Muscle of back (tissue), 13 donors: ENCODE measurements at places on chromosomes 1 and 21.

- DNase-seq: no peak
Measured at GRCh38 chr1:212582291-212582690, 26.3 kb upstream of the ATF3 start.

DNA sequence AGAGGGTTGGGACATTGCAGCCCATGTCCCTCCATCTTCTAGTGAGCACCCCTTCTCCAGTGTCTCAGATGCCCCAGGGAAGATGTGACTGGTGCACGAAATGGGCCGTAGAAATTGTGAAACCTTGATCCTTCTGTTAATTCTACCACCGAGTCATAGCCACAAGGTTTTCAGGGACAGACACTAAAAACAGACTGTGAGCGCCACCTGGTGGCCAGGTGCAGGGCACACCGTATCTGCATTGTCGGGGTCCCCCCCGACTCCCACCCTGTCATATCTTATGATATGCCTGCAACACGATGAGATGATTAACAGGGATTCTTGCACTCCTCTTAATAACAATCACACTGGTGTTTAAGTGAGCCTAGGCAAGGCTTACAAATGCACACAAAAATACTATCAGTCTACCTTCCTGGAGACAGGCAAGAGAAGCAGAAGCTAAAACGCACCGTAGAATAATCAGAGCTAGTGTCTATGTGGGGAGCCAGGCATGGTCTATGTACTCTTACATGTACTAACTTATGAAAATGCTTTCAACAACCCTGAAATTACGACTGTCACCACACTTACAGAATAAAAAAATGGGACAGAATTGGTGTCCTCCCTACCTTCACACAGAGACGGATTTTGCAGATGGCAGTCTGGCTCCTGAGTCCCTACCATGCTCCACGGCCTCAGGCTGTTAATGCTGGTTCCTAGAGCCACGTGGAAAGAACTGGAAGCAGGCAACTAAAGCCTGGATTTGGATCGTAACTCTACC, 57.9 kb downstream of the FHAD1 start:
- DNase-seq: peak; percentile 50

DNA sequence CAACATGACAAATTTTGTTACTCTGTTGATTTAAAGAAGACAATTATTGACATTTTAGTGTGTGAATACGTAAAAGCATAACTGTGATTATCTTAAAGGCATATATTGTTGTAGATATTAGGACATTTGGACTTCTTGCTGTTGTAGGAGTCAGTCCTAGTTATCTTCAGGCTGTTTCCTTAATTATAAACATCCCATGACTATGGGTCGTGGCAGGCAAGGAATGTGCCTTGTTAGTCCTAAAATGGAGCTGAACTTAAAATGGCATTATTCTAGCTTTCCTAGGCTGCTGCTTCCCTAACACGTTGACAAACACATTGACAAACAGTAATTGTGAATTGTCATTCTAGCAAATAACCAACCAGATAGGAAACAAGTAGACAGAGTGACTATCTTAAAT, 4.4 kb upstream of the MPZL1 start:
- DNase-seq: no peak

DNA sequence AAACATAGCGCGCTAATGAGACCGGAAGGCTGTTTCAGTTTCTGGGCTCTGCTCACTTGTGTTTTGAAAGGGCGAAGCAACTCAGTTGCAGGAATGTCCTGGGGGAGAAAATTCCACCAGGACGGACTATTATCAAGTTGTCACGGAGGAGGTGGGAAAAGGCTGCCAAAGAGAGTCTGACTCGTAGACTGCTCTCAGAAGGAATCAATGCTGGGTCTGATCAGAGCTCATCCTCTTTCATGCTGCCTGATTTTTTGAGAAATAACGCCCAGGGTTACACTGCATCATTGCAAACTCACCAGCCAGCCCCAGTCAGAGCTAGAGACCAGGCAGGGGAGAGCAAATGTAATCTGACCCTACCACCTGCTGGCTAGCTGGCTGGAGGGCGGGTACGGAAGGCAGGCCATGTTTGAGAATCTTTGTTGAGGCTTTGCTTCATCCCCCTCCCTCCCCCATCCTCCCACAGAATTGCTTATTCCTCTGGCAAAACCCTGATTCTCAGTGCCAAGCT, 36.4 kb upstream of the BCL9 start:
- DNase-seq: peak; percentile 49

GRCh38 chr1:7538033-7538432, 233.1 kb upstream of the VAMP3 start:
- no peak for DNase-seq

DNA sequence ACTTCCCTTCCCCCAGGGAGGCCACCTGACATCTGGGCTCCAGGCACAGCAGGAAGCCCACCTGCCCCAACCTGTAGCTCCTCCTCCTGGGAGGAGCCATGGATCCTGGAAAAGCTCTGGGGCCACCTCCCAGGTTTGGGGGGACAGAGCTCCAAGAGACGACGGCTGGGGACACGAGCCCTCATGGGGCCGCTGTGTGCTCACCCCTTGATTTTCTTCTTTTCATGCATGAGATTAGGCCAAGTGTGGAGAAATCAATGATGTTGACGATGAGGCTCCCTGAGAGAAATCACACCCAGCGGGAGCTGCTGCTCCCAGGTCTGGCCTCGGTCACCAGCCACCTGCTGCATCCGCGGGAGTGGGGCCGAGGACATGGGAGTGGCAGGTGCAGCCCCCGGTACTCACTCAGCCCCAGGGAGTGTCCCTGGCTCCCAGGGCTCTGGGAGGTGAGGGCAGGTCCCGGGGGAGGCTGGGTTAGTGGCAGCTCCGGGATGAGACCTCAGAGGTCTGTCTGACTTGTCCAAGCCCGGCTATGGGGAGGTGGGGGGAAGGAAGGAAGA, 8.7 kb downstream of the TNFRSF14 start:
- DNase-seq: no peak

- peak; percentile 81 for DNase-seq
Measured at GRCh38 chr1:156583821-156584622, 4.5 kb downstream of the TTC24 start.

GRCh38 chr1:235613602-235614001, 36.0 kb downstream of the GNG4 start:
- DNase-seq: no peak

DNA sequence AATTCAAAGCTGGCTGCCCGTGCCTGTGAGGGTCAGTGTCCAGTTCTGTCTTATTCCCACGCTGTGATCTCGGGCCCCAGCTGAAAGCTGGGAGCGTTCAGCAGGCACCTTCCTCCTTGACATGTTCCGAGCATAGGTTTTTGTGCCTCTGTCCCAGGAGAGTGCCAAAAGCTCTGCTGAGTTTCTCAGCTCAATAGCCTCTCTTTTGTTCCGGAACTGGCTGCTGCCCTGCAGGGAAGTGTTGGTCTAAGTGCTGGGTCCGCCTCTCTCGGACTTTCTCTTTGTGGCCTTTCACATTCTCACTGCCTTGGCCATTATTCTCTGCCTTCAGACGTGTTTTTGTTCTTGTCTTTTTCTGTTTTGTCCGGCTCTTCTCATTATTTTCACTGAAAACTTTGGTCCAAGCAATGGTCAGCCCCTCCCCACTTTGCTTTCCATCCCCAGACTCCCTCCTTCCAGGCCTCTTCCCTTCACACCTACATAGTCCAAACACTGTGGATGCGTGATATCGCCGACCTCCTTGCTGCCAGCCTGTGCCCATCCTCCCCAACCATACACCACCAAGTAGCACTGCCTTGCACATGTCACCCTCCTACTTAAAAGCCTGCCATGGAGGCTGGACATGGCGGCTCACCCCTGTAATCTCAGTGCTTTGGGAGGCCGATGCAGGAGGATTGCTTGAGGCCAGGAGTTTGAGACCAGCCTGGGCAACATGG, 233.8 kb downstream of the RHOU start:
- DNase-seq: no peak

DNA sequence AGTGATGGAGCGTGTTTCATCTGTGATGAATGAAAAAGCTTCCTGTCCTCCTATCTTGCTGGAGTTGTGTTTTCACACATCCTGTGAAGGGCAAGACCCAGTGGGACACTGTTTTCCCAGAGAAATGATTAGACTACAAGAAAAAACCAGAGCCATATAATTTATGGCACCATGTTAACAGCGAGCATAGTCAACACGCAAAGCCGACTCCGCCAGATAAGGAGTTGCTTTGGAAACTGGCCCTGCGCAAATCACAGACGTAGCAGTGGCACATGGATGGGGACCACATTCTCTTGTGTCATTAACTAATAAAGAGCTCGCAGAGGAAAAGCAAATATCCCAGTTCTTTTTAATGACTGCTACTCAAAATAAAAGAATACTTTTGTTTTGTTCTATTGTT, 471.2 kb upstream of the RUNX1 start:
- DNase-seq: no peak

DNA sequence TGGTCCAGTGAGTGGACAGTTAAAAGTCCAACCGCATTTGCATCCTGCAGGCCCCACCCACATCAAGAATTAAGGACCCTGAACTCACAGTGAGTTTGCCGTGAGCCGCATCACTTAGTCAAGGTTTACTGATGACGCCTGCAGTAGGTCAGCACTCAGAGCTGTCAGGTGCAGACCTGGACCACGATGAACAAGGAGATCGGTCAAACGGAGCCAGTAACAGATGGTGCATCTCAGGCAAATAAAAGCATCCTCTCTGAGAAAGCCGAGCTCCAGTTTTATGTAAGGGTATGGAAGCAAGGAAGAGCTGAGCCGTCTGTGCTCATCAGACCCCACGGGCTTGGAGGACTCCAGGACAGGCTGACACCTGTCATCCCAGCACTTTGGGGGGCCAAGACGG, 4.5 kb downstream of the PRDM15 start:
- no peak for DNase-seq

DNA sequence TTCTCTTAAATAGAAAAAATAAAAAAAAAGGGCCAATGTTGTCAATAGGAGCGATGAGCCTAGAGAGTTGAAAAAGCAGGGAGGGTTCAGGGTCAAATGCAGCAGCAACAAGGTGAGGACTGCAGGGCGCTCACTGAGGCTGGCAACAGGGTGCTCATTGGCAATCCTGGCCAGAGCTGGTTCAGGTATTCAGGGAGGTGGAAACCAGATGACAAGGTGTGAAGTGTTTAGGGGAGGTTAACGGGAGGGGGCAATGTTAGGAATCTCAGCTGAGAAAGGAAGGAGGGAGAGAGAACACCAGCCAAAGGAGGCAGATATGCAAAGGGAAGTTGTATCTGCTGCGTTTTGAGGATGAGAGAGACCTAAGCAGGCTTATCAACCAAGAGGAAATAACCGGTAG, 129.8 kb upstream of the DAB1 start:
- no peak for DNase-seq

DNA sequence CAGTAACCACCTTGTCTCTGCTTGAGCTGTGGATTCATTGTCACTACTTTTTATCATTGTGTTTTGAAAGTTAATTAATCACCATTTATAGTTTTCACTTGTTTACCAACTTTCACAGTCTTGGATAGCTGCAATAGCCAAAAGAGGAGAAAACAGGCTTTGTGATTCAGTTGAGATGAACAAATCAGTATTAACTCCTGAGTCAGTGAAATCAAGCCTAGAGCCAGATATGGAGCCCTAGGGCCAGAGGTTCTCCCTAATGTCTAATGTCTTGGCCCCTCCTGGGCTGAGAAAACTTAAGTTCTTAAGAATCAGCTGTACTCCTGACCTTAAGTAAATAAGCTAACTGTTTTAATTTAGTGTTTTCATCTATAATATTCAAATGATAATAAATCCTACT, 228.8 kb downstream of the DNM3 start:
- DNase-seq: no peak

- no peak for DNase-seq
Measured at GRCh38 chr1:33008051-33008914, 28.4 kb downstream of the AK2 start.

- DNase-seq: no peak
Measured at GRCh38 chr1:153957744-153958110, 685 bp downstream of the CRTC2 start.

DNA sequence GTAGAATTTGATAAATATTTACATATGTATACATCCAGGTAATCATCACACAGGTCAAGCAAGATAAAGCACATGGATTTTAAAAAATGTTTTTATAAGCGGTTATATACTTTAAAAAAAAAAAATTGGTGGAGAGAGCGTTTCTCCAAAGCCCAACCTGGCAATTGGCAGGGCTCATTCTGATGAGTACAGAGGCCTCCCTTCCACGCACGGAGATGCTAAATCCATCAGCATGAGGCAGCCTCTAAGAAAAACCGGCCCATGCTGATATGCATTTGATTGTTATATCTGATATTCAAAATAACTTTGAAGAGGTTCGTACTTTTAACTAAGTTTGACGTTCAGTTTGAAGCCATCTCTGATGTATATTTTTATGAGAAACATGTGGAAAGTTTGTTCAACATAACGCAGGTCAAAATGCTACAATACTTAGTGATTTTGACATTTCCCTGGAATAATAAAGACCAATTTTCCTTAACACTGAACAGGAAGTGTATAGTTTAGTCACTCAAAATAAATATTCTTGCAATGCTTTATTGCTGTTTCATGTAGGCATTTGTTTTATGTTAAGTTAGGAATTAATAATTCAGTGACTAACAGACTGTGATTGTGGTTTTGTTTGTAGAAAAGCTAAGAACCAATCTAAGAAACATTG, 151.7 kb downstream of the NR5A2 start:
- DNase-seq: no peak

DNA sequence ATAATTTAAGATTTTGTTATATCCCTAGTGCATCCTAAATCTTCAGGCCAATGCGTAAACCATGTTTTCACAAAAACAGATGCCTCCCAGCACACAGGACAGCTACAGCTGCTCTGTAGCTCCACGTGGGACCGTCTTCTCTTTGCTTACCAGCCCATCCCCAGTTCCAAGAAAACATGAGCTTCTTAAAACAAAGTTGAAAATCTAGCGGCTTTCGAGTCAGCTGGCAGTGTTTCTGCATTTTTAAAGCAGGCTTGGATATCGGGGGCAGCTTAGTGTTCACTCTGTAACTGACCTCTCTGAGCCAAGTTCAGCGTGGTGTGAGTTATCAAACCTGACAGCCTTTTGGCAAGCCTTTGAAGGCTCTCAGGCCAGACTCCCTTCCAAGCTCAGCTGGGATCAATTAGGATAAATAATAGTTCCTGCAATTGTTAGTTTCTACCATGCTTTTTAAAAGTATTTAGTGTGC, 881.5 kb downstream of the LTN1 start:
- DNase-seq: peak; percentile 97

DNA sequence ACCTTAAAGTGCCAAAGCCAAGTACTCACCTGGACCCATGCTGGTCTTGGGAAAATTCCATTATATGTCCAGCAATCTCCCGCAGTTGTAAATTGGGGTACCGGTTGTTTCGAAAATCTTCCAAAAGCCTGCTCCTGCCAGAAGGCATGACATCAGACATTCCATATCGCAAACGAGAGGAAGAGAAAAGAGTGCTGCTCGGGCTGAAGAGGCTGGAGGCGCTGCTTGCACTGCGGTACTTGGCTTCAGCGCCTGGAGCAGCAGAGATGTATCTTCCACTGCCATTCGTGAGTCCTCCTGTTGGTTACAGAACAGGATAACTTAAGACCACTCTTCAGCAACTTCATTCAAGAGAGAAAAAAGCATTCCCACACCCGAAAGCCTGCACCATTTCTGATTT, 45.1 kb upstream of the SDC3 start:
- DNase-seq: no peak

DNA sequence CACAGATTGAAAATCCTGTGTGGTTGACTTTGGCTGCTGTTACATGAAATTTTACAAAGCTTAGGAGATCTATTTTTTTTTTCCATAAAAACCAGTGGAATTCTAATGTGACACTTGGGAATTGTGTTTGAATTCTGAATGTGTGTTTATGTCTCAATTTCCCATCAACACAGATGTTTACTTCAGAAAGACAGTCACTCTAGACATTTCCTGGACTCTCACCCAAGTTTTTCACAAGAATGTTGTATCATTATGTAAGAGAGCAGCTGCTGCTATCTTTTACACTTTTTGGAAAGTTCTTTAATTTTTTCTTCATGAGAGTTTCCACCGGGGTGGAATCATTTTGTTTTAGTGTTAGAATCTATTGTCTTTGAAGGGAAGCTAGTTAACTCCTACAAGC, 210.1 kb downstream of the GIPC2 start:
- no peak for DNase-seq
